ENCODE measurements at places on chromosomes 5 and 9.

DNA sequence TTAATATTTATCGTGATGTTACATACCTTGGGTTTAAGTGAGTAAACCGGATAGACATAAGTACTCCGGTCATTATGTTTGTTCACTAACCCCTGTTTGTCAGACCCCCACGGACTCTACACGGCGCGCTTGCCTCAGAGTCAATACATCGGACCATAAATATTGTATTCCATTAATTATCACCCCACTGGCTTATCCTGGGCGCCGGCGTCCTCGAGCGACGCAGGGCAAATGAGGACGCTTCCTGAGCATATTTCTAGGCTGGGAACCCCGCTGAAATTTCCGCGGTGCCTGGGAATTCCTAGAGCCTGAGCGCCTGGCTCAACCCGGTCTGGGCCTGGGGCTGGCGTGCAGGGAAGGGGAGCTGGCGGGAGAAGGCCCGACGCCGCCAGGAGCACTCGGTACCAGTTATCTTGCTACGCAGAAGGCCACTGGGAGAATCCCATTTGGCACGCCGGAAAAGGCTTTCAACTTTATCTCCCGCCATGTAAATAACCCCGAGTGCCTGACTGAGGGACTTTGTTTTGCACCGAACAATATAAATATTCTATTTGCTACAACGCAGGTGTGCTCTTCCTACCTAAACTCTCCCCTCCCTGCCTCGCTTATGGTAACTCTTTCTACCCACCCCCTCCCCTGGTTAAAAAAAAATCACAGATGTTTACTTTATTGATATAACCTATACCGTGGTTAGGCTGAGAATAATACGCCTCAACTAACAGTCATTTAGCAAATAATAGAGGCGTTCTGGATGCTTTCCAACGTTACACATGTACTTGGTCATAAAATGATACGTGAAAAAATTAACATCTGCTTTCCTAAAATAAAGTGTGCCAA is 19.4 kb downstream of the NR2F1 start:
- DNase-seq: no peak

DNA sequence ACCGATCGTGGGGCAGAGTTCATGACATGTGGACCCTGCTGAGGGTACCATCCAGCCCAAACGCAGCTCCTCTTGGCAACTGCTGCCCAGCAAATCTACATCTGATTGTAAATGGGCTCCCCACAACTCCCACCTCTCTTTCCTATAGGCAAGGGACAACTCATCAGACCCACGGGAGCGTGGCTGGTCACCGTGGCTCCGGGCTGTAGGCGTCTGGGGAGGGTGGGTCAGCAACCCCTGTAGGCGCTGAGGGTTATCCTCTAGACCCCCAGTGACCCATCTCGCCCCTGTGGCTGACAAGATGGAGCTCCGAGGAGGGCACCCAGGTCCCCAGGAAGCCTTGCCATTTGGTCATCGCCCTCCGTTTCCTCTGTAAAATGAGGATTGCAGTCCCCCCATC is 122.4 kb downstream of the ZNF354C start:
- DNase-seq: no peak

DNA sequence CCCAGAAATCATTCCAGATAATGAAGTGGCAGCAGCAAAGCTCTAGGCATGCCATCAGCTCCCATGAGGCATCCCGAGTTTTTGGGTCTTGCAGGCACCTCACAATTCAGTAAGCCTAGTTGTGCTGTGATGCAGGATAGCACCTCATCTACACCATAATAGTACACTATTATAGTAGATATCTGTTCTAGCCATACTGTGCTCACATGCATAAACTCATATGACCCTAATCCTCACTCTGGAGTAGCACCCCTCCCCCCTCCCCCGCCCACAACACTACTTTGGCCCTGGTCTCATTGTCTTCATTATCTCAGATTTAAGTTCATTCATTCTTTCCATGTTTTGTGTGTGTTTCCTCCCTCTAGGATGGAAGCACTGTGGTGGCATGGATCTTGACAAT is 102.5 kb upstream of the PITX1 start:
- no peak for DNase-seq

DNA sequence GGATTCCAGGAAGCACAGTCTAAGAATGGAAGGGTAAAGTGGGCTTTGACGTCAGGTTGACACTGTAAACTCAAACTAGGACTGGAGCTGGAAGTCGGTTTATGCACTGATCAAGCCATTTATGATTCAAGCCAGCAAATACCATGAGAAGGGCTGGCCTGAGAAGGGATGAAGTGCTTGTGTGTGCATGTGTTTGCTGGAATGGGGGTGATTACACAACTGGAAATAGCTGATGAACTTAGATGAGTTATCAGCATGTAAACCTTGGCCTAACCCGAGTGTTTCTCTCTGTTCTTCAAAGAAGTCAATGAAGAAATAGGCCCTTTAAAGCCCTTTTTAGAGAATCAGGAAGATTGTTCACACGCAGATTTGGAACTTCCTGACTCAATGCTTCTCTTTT is 287.6 kb downstream of the RFX3 start:
- DNase-seq: no peak

GRCh38 chr9:81191222-81191621 is 498.1 kb downstream of the TLE1 start:
- DNase-seq: no peak

DNA sequence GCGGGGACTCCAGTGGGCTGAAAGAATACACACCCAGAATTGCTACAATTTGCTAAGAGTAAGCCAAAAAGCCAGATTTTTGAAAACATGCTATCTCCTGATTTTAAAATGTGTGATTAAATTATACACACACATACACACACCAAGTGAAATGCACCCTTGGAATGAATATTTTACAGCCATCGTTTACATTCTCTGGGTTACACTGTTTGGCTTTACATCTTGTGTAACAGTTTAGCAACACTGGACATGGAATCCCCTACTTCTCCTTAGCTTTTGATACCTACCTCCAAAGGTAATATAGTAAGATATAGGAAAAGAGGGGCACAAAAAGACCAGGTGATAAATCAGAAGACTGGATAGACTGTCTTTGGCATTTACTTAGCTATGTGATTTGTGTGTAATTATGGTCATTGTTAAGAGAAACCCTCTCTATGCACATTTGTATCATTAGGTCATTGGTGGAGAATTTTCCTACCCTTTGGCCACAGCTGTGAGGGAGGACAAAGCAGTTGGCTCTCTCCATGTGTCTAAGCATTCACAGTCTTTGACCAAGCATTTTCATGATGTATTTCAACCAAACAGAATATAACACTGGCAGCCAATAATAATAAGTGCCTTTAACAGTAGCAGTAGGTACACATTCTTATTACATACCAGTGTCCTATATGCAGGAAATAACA is 7.6 kb downstream of the SVEP1 start:
- DNase-seq: no peak

GRCh38 chr5:154206311-154206710 is 15.8 kb downstream of the GALNT10 start:
- DNase-seq: no peak

GRCh38 chr9:112820881-112821280 is 69.8 kb downstream of the SLC46A2 start:
- no peak for DNase-seq

DNA sequence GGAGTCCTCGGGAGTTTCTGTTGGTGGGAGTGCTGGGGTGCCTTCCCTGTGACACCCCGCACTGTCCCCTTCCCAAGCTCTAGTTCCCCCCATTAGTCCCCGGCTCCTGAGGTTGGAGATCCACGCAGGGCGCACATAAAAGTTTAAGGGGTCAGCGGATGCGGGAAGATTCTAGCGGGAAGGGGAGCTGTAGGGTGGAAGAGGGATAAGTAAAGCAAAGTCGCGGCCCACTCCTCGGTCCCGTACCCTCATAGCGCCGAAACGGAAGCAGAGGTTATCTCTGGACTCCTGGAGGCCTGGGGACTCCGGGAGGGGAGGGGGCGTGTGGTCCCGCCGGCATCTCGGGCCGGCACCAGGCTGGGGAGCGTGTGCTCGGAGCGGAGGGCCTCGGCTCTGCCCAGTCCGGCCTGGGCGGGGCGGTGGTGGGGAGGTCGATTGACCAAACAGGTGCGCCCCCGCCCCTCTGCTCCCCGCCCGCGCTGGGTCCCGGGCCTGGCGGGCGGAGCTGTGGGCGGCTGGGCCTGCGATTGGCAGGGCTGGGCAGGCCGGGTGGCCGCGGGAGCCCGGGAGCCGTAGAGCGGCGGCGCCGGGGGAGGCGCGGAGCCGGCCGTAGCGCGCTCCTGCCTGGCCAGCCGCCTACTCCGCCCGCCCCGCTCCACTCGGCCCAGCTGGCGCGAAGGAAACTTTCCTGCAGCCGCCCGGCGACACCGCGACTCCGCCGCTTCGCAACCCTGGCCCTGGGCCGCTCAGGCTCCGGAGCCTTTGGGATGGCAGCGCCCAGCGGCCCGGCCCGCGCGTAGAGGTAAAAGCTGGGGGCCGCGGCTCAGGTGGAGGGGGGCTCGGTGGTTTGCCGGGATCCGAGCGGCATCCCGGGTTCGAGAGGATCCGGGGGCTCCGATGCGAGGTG is 52.2 kb upstream of the DAB2IP start:
- no peak for DNase-seq

DNA sequence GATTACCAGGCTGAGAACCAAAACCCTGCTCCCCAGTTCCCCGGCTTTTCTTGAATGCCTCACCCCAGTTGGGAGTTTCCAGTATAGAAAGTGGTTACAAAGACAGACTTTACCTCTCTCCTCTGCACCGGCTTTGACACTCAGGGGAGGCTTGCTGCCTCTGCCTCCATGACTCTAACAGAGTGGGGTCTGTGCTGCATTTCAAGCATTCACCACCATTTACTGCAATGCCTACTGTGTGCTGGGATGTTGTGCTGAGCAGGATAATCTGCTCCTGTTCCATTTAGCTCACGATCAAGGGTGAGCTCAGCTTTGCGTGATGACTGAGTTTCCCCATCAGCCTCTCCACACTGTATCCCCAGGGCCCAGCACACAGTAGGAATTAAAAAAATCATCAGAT is 39.9 kb upstream of the AKNA start:
- no peak for DNase-seq

- DNase-seq: no peak
These were observed 332.3 kb downstream of the TRPM3 start for GRCh38 chr9:70789086-70789485.

- DNase-seq: no peak
These were observed 54.7 kb downstream of the SECISBP2 start for GRCh38 chr9:89372979-89373378.

DNA sequence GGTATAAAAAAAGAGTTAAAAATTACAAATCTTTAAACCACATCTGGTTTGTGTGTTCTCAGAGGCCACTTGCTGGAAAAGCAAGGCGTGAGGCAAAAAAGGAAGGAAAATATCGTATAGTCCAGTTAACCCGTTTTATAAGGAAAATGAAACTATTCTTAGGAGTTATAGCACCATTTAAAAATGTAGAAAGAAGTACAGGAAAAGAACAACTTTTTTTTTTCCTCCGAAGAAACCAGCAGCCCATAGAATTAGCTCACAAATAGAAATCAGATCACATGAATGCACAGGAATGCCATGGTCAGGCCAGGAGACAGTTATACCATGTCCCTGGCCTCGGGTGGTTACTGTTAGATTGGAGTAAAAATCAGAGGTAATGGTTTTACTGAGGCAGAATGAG is 241.6 kb downstream of the FBXL7 start:
- no peak for DNase-seq

DNA sequence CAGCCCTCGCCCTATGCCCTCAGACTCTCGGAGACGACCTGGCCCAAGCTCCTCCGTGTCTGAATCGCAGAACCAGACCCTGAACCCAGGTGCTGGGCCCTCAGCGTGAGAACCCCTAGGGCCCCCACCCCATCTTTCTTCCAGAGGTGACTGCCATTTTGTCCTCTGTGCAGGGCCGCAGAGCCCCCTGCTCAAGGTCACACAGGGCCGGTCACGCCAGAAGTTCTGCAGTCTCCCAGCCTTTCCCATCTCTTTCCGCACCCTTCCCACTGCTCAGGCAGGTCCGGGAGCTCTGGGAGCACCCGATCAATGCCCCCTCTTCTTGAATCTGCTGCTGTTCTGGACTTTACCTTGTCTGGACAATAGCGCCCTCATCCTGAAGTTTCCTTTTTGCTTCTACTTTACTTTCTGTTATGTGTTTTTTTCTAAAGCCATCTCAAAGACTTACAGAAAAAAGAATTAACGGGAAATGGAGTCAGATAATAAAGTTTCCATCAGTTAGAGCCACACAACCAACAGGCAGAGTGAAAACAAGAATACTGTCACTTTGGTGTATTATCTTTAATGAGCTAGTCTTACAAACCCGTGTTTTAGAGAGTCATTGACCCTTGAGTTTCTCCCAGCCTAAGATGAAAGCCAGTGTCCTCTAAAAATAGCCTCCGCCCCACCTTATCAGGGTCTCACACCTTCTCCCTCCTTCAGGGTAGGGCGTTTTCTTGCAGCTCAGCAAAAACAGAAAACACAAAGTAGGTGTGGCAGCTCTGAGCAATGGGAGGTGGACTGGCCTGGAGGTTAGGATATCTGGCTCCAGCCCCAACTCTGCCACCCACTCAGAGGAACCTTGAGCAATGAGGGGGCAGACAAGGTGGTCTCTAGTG is 1.8 kb downstream of the TMOD1 start:
- no peak for DNase-seq

DNA sequence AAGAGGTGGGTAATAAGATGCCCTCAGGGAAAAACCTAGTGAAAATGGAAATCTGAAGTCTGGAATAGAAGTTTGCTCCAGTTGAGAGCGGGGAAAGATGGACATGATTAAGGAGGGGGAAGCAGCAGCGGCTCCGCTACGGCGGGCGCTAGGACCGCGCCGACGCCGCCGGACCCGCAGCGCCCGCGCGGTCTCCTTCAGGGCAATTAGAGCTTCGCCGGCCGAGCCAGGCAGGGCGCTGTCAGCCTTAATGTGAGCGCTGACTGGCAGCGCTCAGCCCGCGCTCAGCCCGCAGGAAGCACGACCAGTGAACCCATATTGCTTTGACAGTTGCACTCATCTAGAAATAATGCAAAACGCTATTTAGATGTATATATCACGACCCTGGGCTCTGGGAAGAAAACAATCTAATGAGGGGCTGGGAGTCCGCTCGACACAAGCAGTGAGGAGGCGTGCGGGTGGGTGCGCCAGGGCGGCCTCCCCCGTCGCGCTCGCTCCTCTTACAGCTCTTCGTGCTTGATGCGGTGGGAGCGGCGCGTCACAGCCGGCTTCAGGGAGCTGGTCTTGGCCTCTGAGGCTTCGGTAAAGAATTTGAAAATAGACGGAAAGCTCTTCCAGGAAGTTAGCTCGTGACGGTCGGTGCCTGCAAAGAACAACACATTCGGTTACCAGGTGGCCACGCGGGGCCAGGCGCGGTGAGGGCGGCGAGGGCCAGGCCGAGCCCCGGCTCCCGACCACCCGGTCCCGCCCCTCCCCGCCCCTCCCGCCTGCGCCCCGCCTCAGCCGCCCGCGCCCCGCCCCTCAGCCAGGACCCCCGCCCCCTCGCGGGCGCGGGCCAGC is 37.7 kb downstream of the NR2F1 start:
- peak; percentile 21 for DNase-seq

DNA sequence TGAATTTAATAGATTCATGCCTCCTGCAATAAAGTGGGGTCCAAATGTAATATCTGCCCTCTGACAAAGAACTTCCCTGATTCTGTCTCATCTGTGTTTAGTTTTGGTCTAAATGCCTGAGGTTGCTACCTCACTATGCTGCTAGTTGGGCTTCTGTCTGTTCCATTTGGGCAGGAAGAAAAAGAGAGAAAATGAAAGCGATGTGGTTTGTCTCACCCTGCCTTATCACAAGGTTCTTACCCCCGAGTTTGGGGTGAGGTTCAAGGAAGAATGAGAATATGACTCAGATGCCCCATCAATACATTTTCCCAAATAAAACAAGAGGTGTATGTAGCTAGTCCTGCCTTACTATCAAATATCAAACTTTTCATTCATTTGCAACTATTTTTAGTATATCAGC is 132.1 kb upstream of the MTAP start:
- no peak for DNase-seq
